ENCODE measurements at places on chromosomes 12 and 14.

- no peak for DNase-seq
Measured at GRCh38 chr14:63435838-63436237, 107.3 kb downstream of the PPP2R5E start.

DNA sequence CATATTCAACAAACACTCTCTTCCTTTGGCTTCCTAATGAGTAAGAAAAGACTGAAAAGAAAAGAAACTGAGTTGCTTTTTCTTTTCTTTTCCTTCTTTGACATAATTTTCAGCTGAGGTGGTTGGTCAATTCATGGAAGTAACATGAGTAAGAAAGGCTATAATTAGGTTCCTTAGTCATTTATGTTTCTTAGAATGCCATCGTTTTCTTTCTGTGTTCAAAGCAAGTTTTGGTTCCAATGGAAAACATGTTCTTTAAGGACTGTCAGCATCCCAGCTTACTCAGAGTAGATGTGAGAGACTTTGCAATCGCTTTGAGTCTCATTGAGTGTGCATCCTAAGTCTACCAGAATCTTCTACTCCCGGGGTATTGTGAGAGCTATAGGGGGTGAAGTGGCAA is 882.4 kb downstream of the DIO2 start:
- no peak for DNase-seq

- DNase-seq = no peak
Measured at GRCh38 chr12:131764738-131765137, 53.8 kb downstream of the SFSWAP start.

- DNase-seq = no peak
Measured at GRCh38 chr14:61329478-61330051, 8.2 kb downstream of the PRKCH start.

GRCh38 chr12:71900091-71900490 is 38.6 kb upstream of the TPH2 start:
- no peak for DNase-seq
